Gastrocnemius medialis (tissue), 4 donors: ENCODE measurements at places on chromosomes 2 and 18. TPM values are rescaled to one million over a fixed set of nuclear protein-coding genes. Genes with fewer than 3 reads are reported as not detected.
A peak's percentile ranks its signal among the peaks of the same experiment; 100 is the strongest.

DNA sequence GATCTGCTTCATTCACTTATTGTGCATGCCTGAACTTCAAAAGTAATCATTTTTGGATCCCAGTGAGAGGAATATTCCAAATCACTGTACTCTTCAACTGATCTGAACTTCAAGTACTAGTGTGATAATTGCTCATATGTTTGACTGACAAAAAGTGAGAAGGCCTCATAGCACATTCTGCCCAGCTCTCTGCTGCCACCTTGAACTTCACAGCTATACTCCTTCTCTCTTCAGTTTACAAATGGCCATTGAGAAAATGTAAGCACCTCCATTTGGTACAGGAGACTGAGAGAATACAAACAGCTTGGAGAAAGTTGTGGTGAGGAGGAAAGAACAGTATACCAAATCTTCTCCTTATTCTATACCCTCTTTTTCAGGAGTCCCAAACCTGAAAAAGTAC lies 946.0 kb upstream of the CHAC2 start:
- H3K27me3 ChIP-seq, result no peaks in the 10 kb centered on the region

GRCh38 chr2:111534910-111535352 lies 349.1 kb downstream of the ANAPC1 start:
- no peak overlapping the region for H3K4me3 ChIP-seq
- no peaks in the 10 kb centered on the region for H3K36me3 ChIP-seq
- no peaks in the 10 kb centered on the region for H3K4me1 ChIP-seq

DNA sequence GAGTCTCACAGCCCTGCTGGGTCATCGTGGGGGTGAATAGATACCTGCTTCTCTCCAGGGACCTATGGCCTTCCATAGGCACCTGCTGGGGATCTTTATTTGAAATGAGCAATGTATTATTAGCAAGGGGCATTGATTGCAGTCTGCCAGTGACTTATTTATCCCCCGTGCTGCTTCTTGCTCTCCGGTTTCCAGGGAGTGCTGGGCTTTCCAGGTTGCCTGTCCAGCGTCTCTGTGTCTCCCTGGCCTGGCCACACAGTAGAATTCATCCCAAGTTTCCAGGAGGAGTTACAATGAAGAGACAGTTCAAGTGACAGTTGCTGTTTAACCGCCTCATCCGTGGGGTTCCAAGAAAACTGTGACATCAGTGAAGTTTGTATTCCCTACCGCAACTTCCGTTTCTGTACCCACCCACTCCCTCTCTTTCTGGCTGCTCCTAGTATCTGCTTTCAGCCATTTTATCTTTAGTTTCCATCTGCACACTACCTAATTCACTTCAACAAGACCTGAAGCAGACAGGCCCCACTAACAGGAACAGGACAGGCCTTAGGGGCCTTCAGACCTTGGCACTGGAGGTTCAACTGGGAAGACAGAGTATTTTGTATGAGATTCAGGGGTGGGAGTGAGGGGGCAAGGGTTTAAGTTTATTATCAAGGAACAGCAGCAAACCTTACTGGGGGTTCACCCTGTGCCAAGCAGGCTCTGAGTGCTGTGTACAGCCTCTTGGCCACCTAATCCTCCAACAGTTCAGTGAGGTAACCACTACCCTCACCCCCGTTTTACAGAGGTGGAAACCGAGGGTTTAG lies 134.8 kb downstream of the PRKCE start:
- no peak for DNase-seq
- peaks cover 10% of the 10 kb centered on the region for H3K4me1 ChIP-seq
- no peaks in the 10 kb centered on the region for H3K36me3 ChIP-seq
- no peak overlapping the region for H3K4me3 ChIP-seq
- H3K27me3 ChIP-seq, result no peaks in the 10 kb centered on the region

- no peak overlapping the region for H3K4me3 ChIP-seq
- H3K27ac ChIP-seq, result no peak overlapping the region
- no peaks in the 10 kb centered on the region for H3K27me3 ChIP-seq
- H3K36me3 ChIP-seq, result no peaks in the 10 kb centered on the region
- DNase-seq, result no peak
Observed at GRCh38 chr2:16223161-16223840, 283.0 kb downstream of the MYCN start.

DNA sequence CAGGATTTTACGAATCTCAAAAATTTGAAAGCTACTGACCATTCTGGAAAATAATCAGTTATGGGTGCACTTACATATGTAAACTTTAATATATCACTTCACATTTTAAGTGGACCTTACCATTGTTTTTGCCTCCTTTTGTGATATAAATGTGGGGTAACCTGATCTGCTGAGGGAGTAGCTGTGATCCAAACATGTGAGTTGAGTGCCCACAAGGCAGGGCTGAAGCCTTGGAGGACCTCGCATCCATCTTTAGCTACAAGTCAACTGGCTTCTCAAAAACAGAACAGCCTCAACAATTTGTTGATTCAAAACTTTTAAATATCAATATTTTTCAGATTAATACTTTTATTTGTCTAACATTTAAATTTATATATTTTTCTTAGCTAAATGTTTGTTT lies 178.2 kb downstream of the PLCL1 start:
- H3K4me1 ChIP-seq, result no peaks in the 10 kb centered on the region
- H3K27ac ChIP-seq, result no peak overlapping the region
- no peaks in the 10 kb centered on the region for H3K27me3 ChIP-seq

DNA sequence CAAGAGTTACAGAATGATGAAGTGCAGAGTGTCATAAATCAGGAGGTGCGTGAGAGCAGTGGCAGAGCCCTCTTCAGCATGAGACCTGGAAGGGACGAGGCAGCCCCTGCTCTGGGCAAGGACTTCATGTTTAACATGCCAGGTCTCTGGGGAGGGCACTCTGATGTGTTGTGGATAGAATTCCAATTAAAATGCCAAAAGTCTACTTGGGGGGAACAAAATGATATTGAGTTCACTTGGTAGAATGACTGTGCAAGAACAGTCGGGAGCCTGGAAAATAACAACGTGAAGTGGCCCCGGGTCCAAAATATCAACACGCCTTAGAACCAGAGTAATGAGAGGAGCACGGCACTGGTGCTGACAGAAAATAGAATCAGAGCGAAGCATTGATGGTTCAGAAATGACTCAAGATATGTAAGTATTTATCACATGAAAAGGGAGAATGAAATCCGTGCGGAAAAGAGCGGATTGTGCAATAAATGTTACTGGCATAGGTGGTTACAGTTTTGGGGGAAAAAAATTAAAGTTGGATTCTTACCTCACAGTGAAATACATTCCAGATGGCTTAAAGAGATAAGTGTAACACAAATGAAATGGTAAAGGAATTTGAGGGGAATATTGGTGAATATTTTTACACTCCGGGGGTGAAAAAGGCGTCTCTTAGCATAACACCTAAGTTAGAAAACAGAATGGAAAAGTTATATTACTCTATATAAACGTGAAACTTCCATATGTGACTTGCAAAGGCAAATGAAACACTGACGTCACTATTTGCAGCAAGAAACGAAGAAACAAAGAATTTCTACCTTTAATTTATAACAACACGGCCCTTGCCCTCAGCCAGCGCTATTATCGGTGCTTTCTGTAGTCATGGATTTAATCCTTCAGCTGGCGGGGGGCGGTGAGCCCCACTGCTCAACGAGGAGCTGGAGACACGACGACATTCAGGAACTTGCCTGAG lies 159.4 kb upstream of the TWIST2 start:
- no peaks in the 10 kb centered on the region for H3K4me1 ChIP-seq
- no peaks in the 10 kb centered on the region for H3K36me3 ChIP-seq
- no peak overlapping the region for H3K27ac ChIP-seq
- no peak for DNase-seq

- no peaks in the 10 kb centered on the region for H3K4me1 ChIP-seq
- H3K27me3 ChIP-seq, result no peaks in the 10 kb centered on the region
- DNase-seq, result no peak
- no peak overlapping the region for H3K27ac ChIP-seq
- H3K36me3 ChIP-seq, result no peaks in the 10 kb centered on the region
- no peak overlapping the region for H3K4me3 ChIP-seq
Observed at GRCh38 chr18:56036741-56037140, 448.7 kb upstream of the TCF4 start.

- H3K27ac ChIP-seq, result peak overlapping the region; percentile 70
- DNase-seq, result peak; percentile 35
- peaks cover 55% of the 10 kb centered on the region for H3K4me1 ChIP-seq
- no peaks in the 10 kb centered on the region for H3K27me3 ChIP-seq
- no peaks in the 10 kb centered on the region for H3K36me3 ChIP-seq
- no peak overlapping the region for H3K4me3 ChIP-seq
Observed at GRCh38 chr2:152499896-152500735, 165.1 kb downstream of the FMNL2 start.

The SCN2A gene
- not detected for total RNA-seq

The TEX261 gene
- total RNA-seq, result 34.0 TPM

The DOCK10 gene
- 0.97 TPM for total RNA-seq
